Muscle of back (tissue), 13 donors: ENCODE measurements at places on chromosomes 2 and 18.
A peak's percentile ranks its signal among the peaks of the same experiment; 100 is the strongest.

- DNase-seq = no peak
Measured at GRCh38 chr2:187171318-187171717, 276.7 kb downstream of the CALCRL start.

DNA sequence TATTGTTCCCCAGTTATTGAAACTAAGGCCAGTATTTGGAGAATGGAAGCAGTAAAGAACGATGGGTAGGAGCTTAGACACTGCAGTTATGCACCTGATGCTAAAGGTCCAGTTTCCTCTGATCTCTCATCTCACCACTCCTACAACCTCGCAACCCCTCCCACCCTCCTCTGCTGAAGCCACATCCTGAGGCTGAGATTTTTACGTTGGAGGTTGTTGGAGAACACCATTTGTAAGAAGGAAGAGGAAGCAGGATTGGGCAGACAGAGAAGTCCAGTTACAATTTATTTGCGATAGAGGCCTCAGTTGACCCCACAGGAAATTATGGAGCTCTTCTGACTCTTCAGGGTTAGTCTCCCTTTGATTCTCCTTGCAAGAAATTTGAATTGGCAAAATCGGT lies 54.3 kb upstream of the NDUFV2 start:
- DNase-seq = no peak

- DNase-seq = no peak
Measured at GRCh38 chr2:60070736-60071489, 482.5 kb downstream of the BCL11A start.

DNA sequence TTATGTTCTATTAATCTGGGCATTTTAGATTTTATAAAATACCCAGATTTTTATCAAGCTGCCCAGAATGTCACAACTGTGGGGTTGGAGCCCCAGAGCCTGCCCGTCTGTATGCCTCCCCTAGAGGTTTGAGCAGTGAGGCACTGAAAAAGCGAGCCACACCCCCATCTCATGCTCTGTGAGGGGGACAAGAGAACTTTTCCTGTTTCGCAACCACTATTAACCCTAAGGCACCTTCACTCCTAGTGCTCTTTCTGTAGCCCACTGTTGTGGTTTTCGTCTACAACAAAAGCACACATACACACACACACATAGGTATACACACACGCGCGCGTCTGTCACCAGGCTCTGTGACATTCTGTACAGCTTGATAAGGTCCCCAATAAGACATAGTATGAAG lies 38.0 kb downstream of the DCDC2C start:
- DNase-seq = no peak

- no peak for DNase-seq
Measured at GRCh38 chr2:30235008-30235655, 3.8 kb downstream of the LBH start.

GRCh38 chr2:161681046-161681445 lies 56.8 kb downstream of the SLC4A10 start:
- DNase-seq = no peak

DNA sequence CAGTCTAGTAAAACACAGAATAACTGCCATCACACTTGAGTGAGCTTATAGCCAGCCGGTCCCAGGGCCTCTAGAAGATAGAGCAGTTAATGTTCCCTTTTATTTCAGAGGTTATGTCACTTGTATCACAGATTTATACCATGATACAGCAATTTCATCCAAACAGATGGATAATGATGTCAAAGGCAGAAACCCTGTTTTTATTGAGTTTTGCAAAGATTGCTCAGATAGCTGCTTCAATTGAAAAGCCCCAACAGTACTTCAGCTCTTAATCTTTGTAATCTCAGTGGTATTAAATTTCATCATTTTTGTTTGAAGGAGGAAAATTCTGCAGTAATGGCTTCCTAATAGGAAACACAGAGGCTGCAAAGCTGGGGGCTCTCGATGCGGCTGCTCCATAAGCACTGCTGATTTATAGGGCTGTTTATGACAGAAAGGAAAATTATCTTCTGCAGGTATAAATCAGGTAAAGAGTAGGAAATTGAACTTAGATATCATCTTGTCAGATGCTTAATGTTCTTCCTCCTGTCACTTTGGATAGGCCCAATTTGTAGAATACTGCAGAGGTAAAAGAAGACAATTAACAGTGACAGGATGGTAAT lies 112.3 kb downstream of the LNPK start:
- no peak for DNase-seq

- no peak for DNase-seq
Measured at GRCh38 chr2:186274936-186275575, 211.0 kb upstream of the ZC3H15 start.

- peak; percentile 22 for DNase-seq
Measured at GRCh38 chr2:148926291-148926961, 51.4 kb downstream of the KIF5C start.

DNA sequence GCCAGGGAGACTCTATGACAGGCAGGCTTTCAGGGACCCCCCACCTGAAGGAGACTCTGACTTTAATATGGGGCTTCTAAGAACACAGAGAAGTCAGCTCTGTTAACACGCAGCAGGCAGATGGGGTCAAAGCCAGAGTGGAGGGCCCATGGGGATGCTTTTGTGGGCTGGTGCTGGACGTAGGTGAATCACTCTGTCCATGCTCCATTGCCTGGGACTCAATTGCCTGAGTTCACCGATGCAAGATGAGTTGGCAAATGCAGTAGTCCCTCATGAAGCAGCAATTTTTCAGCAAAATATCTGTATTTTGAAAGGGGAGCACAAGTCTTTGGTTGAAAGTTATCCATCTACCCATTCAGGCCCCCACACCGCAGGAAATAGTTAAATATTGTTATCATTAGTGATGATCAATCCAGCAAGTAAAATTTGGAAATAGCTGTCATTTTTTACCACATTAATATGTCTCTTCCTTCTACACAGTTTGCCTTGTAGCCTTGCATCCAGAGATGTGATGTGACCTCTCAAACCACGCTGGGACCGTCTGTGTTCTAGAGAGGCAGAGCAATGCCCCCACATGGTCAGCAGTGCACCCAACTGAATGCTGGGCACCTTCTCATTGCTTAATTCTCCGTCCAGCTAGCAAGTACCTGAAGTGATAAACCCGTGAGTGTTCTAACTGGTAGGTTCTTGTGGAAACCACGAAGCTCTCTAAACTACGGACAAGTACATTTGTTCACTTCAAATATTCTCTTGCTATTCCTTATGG lies 34.8 kb upstream of the FAM110C start:
- no peak for DNase-seq

DNA sequence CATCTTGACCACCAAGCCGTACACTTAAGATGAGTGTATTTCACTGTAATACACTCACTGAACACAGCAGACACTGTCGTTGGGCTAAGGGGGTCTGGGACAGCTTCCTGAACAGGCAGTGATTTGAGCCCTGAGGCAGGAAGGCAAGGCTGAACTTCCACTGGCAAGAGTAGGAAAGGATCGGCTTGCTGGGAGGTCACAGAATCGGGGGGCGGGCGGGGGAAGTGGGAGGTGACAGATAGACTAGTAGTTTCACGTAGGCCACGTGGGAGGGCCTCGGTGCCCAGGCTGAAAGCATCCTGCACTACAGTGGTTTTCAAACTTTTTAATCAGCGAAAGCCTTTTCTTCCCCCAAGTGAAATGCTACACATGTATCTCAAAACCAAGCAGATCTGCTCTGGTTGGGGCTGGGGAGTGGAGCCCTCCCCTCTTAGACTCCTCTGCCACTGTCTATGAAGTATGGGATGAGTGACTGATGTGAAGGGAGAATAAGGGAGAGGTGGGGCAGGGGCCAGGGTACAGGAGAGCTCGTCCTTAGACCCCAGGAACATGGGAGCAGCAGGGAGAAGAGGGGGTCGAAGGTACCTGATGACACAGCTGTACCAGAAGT lies 8.6 kb downstream of the PARD6G start:
- DNase-seq = no peak

DNA sequence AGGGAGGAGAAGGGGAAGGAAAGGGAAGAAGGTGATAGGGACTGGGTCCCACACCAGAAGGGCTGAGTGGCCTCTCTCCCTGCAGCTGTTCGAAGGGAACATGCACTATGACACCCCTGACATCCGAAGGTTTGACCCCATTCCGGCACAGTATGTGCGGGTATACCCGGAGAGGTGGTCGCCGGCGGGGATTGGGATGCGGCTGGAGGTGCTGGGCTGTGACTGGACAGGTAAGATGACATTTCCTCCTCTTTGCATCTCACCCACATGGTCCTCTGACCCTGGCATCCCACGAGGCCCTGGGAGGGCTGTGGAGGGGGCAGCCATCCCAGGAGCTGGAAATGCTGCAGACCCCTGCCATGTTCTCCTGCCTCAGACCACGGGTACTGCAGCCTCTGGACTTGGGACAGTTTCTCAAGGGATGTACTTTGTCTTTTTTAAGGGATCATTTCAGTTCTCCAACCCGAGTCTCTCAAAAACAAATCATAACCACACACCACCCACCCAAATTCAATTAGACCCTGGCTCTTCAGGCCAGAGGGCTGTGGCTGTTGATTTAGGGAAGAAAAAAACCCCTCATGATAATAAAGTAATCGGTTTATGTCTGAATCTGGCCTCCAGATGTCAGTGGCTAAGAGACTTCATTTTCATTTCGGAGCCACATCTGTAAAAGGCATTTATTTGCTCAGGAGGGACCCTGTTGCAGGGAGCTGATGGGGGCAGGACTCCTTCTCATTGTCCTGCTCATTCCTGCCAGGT lies 63.5 kb downstream of the NRP2 start:
- DNase-seq = peak; percentile 52

GRCh38 chr2:32745191-32745590 lies 117.3 kb downstream of the TTC27 start:
- DNase-seq = no peak

DNA sequence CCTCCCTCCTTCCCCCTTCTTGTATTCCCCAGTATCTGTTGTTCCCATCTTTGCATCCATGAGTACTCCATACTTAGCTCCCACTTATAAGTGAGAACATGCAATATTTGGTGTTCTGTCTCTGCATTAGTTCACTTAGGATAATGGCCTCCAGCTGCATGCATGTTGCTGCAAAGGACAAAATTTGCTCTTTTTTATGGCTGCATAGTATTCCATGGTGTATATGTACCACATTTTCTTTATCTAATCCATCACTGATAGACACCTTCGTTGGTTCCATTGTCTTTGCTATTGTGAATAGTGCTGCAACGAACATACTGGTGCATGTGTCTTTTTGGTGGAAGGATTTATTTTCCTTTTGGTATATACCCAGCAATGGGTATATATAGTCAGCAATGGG lies 47.4 kb downstream of the VIT start:
- DNase-seq = no peak

GRCh38 chr2:57693177-57693576 lies 353.4 kb upstream of the VRK2 start:
- DNase-seq = no peak

DNA sequence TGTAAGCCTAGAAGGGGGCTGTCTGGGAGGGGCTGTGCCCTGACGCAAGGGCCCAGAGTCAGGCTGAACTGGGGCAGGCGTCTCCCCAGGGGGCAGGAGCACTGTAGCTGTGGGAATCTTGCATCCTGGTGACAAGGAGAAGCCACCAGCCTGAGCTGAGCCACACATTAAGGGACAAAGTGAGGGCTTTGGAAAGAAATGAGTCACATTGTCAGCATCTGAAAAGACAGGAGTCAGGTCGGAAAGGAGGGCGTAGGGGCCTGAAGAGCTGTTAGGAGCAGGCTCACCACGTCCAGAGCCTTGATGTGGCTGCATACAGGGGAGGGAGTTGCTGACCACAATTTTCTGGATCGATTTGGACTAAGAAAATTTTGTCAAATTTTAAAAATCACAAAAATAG lies 298.6 kb downstream of the CYP26B1 start:
- no peak for DNase-seq

DNA sequence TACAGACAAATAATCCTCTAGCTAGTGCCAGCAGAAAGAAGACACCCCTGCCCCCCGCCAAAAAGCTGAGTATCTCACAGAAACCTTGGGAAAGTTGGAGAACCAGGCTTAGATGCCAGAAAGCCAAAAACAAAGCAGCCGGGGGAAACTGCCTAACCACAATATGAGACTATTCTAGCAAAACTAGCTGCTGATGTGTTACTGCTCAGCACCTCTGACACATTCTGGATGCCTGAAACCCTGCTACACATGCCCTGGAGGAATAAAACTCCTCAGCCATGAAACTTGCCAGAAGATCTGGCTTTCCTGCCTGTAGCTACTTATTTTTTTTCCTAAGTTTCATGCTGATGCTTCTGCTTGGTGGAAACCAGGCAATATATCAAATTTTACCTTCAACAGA lies 122.7 kb upstream of the GCFC2 start:
- DNase-seq = no peak

DNA sequence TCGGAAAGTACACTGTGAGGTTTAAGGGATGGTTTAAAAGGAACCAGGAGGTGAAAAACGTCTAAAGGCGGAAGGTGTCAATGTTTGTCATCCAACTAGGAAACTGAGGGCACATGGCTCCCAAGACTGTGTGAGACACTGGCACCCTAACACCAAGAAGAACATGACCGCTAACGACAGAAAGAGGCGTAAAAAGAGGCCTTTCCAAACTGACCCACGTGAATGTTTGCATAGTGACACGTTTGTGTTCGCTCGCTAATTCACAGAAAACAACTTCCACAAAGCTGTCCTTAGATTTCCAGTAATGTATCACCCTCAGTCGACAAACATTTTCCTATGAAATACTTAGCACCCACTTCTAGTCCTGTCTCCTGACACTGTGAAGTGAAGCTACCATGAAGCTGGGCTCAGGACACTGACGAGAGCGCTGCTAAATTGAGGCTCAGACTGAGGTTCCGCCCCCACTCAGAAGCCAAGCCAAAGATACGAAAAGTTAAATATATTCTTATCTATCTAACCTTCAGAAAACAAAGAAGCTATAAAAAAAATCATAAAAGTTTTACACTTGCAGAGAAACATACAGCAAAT lies 86.5 kb downstream of the ZNF516 start:
- no peak for DNase-seq

DNA sequence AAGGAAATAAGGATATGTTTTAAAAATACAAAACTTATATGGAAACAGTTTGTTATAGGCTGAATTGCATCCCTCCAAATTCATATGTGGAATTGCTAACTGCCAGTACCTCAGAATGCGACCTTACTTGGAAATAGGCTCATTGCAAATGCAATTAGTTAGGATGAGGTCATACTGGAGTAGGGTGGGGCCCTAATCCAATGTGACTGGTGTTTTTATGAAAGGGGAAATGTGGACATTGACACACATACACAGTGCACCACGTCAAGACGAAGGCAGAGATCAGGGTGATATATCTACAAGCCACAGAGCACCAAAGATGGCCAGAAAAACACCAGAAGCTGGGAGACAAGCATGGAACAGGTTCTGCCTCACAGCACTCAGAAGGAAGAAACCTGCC lies 494.2 kb downstream of the TSN start:
- no peak for DNase-seq

GRCh38 chr2:1431886-1432400 lies 18.7 kb downstream of the TPO start:
- no peak for DNase-seq

DNA sequence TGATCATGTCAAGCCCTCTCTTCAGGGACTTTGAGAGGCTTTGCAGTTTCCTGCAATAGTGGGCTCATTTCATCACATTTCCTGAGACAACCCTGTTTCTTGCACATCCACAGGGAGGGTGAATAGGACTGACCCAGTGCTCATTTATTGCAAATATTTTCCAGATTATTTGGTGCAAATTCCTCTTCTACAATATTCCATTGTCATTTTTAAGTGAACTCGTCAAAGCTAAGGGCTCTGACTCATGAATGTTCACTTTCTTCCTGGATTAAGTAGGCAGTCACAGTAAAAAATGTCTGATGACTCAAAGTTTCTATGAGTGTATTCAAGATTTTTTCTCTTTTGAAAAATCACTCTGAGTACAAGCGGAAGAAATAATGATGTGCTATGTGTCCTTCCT lies 225.5 kb upstream of the GALNT5 start:
- DNase-seq = peak; percentile 7

GRCh38 chr2:54083021-54083420 lies 32.4 kb upstream of the ACYP2 start:
- DNase-seq = no peak

- no peak for DNase-seq
Measured at GRCh38 chr18:13548106-13548819, 178.1 kb downstream of the FAM210A start.
